ENCODE measurements at places on chromosomes 11 and 22. TPM values are rescaled to one million over a fixed set of nuclear protein-coding genes. Genes with fewer than 3 reads are reported as not detected.

DNA sequence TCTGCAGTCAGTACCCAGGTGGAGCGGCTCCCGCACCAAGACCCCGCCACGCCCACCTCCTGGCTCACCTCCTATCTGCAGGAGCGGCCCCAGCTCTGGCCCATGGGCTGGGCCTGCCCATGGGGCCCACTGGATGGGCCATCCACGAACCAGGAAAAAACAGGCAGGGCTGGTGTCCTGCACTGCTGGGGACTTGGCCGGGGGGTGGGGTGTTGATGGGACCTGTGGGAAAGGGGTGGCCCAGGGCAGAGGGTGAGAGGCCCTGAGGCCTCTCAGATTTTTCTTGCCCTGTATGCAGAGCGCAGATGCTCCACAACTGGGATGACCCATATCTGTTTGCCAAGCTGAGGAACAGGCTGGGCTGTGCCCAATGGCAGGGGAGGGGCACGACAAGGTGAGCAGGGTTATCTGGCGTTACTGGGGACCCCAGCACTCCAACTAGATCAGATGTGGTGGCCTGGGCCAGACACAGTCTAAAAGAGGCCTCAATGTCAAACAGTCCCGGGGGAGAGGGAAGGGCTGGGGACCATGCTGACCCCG is 2.7 kb upstream of the PIM3 start:
- no peak for DNase-seq

GRCh38 chr22:42670921-42671709 is 21.9 kb upstream of the CYB5R3 start:
- no peak for DNase-seq

DNA sequence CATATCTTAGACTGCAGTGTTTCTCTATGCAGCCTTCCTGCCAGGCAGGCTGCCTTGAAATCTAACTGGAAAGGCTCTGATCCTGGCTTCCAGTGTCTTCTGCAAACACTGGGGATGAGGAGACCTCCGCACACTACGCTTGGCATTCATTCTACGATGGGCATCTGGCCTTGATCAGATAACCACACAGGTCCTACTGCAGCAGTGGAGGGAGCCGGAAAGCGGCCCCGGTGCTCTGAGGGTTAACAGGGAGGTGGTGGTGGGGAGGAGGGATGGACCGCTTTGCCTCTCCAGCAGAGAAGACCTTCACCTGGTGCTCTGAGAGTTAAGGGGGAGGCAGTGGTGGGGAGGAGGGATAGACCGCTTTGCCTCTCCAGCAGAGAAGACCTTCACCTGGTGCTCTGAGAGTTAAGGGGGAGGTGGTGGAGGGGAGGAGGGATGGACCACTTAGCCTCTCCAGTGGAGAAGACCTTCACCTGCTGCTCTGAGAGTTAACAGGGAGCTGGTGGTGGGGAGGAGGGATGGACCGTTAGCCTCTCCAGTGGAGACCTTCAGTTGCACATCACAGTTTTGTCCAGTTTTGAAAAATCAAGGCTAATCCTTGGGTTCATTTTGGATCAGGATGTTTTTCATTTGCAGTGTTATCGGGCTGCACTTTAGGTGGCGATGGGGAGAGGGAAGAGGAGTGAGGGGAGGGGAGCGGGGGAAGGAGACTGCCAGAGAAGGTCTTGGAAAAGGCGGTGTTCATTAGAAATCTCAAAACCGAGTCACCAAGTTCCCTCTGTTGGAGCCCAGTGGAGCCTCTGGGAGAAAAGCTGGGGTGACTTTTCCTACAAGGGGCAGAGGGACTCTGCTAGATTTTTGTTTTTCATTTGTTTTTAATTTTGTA is 5.6 kb downstream of the GAL start:
- DNase-seq, result no peak

DNA sequence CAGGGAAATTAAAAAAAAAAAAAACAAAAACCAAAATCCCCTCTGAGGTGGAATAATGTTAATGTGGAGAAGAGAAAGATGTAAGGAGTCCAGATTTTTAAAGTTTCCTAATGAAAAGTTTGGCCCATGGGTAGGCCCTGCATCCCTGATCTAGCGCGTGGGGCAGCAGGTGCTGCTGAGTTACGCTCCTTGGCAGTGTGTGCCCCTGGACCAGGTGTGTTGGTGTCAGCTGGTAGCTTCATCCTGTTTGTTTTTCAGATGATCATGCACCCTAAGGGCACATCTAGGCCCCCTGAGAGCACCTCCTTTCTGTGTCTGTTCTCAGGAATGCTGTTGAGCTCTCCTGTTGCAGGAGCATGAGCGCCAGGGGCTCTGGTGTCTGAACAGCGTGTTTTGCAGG is 6.7 kb downstream of the DGCR8 start:
- DNase-seq, result no peak

DNA sequence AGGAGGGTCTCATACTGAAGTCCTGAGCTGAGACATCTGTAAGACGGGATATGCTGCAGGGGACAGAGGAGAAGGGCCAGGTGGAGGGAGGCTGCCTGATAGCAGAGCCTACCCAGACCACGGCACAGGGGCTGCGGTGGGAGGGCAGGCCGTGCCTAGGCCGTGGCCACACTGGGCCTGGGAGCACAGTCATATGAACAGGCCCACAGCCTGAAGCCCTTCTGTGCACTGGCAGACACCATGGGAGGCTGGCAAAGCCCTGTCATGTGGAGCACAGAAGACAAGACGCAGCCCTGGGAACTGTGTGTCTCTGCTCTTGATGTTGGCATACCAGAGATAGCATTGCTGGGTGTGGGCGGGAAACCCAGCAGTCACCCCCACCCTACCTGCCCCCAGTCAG is 3.3 kb downstream of the SPATA19 start:
- DNase-seq, result no peak

GRCh38 chr11:123251657-123252344 is 56.8 kb upstream of the CLMP start:
- DNase-seq, result no peak

DNA sequence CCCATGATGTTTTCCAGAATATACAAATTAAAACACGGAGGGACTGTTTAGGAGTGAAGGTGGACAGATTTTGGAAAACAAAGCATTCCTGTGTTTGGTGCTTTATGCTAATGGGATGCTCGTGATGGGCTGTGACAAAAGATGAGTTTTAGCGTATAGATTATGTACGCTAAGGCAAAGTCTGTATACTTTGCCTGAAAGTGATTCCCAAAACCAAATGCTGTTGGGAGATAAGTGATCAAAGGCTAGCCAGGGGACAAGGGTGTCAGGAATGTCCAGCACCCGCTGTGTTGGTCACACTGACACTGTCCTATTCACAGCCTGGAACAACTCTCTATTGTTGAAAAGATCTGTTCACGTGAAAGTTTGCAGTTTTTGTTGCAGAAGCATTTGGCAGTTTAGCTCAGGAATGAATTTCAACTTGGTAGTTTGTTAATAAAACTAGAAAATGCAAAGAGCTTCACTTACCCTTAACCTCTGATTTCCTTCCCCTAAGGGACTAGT is 1.5 kb downstream of the JAM3 start:
- DNase-seq, result no peak

DNA sequence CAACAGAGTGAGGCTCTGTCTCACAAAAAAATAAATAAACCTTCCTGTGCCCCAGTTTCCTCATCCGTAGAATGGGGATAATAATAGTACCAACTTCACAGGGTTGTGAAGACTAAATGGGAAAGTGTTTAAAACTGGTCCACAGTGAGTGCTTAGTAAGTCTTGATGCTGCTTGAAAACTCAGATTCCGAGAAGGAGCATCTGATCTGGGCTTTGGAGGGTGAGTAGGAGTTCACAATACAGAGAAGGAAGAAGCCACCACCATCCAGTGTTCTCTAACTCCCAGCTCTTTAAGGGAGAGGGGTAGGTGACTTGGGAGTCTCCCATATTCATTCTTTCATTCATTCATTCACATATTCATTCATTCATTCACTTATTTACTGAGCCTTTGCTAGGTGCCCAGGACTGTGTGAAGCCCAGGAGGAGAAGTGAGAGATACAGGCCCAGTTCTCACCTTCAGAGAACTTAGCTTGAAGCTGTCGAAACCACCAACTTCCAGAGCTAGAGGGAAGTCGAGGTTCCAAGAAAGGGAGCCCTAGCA is 17.7 kb downstream of the CYTH4 start:
- no peak for DNase-seq

The MS4A6E gene
- 0.75 TPM for total RNA-seq

GRCh38 chr11:110566577-110566976 is 136.8 kb downstream of the FDX1 start:
- no peak for DNase-seq

DNA sequence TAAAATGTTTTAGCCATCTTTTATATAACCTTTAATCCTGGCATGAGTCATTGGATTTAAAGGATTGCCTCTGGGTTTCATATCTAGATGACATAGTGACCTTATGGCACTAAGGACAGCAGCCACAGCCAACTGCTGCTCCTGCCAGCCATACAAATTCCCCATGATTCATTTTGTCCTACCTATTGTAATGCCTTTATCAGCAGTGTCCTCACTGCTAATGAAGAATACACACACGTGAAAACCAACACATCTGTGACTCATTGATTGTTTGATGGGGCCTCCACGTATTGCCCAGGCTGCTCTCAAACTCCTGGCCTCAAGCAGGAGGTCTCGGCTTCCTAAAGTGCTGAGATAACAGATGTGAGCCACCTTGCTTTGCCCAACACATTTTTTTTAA is 1.8 kb downstream of the LDHAL6A start:
- DNase-seq, result no peak

- DNase-seq, result no peak
Measured at GRCh38 chr22:24176040-24176439, 5.2 kb upstream of the SUSD2 start.

- DNase-seq, result no peak
Measured at GRCh38 chr22:45720839-45721378, 49.3 kb downstream of the ATXN10 start.

DNA sequence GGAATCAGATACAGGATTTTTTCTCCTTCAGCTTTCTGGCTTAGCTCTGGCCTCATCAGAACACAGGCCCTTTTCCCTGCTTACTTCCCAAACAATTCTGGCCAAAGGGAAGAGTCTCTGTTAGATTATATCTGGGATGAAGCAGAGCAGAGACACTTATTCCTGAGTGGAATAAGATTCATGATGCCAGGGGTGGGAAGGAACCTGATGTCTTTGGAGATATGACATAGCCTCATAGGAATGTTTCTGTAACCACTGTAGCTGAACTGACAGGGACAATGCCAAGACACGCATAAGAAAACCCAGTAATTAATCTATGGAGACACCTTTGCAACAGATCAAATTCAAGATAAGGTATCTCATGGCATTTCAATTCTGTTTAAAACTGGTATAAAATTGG is 177.1 kb upstream of the RAG2 start:
- DNase-seq, result no peak

DNA sequence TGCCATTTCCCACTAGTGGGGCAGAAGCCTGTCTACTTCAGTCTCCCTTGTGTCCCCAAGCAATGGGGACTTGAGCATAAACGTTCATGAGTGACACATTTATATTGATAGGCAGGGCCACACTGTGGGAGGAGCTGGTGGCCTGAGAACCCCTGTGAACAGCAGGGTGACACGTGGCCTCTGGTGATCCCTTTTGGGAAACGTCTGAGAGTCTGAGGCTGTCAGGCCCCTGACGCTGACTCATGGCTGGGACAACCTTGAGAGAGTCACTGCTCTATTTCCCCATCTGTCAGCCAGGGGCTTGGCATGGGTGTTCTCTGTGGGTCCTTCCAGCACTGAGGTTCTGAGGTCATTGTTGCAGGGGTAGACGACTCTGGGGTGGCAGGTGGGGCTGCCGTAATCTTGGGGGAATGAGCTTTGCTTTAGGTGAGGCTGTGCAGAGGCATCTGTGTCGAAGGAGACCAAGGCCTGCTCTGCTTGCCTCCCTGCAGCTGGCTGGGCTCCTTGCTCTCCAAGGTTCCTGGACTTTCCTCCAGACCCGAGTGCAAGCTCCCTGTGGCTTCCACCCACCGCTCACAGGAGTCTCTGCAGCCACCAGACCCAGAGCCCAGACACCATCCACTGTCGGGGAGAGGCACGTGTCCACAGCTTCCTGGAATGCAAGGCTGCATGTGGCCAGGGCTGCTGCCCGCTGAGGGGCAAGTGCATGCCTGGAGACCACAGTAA is 54.7 kb downstream of the SMIM38 start:
- DNase-seq, result no peak

The TSGA10IP gene
- total RNA-seq, result not detected

GRCh38 chr22:43824724-43825420 is 12.8 kb upstream of the EFCAB6 start:
- DNase-seq, result no peak

DNA sequence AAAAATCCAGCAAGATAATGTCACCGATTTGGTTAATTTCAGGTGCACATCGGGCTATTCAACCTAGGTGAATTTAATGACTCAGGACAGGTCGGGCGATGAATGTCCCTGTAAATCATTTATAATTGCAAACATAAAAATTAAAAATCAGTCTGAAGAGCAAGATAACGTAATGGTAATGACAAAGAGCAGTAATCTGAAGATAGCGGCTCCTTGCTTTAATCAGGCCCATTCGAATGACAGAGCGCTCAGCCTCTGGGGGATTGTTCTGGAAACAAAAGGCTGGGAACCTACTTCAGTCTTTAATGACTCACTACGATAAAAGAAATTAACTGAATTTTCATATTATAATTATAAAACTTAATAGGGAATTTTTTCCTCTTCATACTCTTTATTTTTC is 61.3 kb downstream of the RCN1 start:
- DNase-seq, result no peak

GRCh38 chr11:43376065-43376464 is 17.3 kb downstream of the TTC17 start:
- no peak for DNase-seq

DNA sequence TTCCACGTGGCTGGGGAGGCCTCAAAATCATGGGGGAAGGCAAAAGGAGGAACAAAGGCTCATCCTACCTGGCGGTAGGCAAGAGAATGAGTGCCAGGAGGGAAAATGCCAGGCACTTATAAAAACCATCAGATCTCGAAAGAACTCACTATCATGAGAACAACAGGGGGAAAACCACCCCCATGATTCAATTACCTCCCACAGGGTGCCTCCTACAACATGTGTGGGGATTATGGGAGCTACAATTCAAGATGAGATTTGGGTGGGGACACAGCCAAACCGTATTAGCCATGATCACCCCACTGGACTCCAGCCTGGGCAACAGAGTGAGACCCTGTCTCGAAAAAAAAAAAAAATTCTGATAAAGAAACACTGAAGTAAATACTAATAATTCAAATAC is 87.1 kb downstream of the FCHSD2 start:
- no peak for DNase-seq

- peak; percentile 71 for DNase-seq
Measured at GRCh38 chr22:19407649-19408606, 23.6 kb downstream of the HIRA start.

DNA sequence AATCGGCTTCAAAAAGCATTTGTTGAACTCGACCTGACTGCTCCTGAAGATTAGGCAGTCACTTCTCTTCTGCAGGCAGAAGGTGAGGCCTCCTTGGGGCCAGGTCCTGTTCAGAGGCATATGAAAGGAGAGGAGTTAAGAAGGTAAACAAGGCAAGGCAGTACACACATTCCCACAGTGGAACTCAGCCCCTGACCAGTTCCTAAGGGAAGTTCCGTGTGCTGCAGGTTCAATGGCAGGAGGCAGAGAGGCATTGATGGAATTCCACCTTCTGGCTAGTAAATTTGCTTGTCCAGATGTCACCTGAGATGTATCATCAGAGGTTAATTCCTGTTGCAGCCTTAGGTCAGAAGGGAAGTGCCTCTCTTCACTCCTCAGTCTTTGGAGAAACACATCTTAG is 337.0 kb upstream of the MTNR1B start:
- DNase-seq, result no peak
